ENCODE measurements at places on chromosomes 11 and 22. TPM values are rescaled to one million over a fixed set of nuclear protein-coding genes. Genes with fewer than 3 reads are reported as not detected.

PTPRCAP gene
- 0.44 TPM for total RNA-seq

ZFTA gene
- total RNA-seq, result 17.5 TPM

APLNR gene
- total RNA-seq, result not detected

OR51E1 gene
- not detected for total RNA-seq

ENTHD1 gene
- not detected for total RNA-seq

EIF3D gene
- total RNA-seq, result 631 TPM

APOBEC3B gene
- total RNA-seq, result 2.4 TPM

OSBPL5 gene
- total RNA-seq, result 42.4 TPM

SPDYC gene
- total RNA-seq, result not detected

ANKK1 gene
- total RNA-seq, result under 0.01 TPM

MFRP gene
- total RNA-seq, result not detected

MRGPRX4 gene
- not detected for total RNA-seq

SMIM38 gene
- total RNA-seq, result 0.11 TPM

OR52N4 gene
- total RNA-seq, result not detected

MUC15 gene
- total RNA-seq, result not detected

OR8G5 gene
- not detected for total RNA-seq

LRRC74B gene
- total RNA-seq, result not detected

SYT12 gene
- under 0.01 TPM for total RNA-seq

DUSP8 gene
- total RNA-seq, result 0.44 TPM

NRGN gene
- total RNA-seq, result 1.5 TPM

OR52A1 gene
- total RNA-seq, result not detected

OR5L2 gene
- not detected for total RNA-seq

MEI1 gene
- total RNA-seq, result 2.1 TPM

PRDM11 gene
- 2.9 TPM for total RNA-seq

APOL1 gene
- 9.8 TPM for total RNA-seq

TPCN2 gene
- 14.1 TPM for total RNA-seq

LDLRAD3 gene
- 5.0 TPM for total RNA-seq

MAPK1 gene
- 98.1 TPM for total RNA-seq

GDPD4 gene
- not detected for total RNA-seq

SCGB1C1 gene
- total RNA-seq, result not detected

PLEKHA7 gene
- total RNA-seq, result not detected

MOGAT2 gene
- total RNA-seq, result not detected

ZP1 gene
- total RNA-seq, result not detected

DCDC1 gene
- 0.22 TPM for total RNA-seq

OR52E8 gene
- total RNA-seq, result not detected

ARRB1 gene
- 3.2 TPM for total RNA-seq

IL10RA gene
- 0.50 TPM for total RNA-seq

EPS8L2 gene
- 39.4 TPM for total RNA-seq

LRRN4CL gene
- total RNA-seq, result 12.2 TPM

LINC01488 gene
- not detected for total RNA-seq

CSF2RB gene
- not detected for total RNA-seq

CECR2 gene
- 0.37 TPM for total RNA-seq

VWCE gene
- total RNA-seq, result 0.11 TPM

KAT5 gene
- 44.0 TPM for total RNA-seq

CTSW gene
- total RNA-seq, result 0.12 TPM

BEST1 gene
- 3.1 TPM for total RNA-seq

Measured in uterine smooth muscle cell (primary cell).